ENCODE measurements at places on chromosomes 2 and 18.

- no peak for DNase-seq
Observed at GRCh38 chr2:88959480-88960204, 268.2 kb downstream of the RPIA start.

DNA sequence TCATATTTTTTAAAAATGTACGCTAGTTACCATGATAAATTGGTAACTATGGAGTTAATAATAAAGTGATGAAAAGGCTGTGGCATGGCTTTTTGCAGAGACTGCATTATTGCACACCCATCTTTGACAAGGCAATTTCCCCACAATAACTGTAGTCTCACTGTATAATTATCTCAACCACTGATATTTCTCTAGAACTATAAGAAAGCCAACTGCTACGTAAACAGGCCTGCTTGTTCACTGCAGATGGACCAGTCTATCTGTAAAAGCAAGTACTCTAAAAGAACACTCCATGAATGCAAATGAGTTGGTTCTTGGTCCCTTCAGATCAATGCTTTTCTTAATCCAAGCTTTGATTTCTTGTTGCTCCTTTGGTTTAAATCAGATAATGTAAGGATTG is 218.7 kb downstream of the RBM43 start:
- DNase-seq: no peak

- DNase-seq: no peak
Observed at GRCh38 chr2:76157531-76157930, 446.8 kb upstream of the GCFC2 start.

GRCh38 chr18:65988386-65988785 is 237.6 kb downstream of the CDH7 start:
- DNase-seq: no peak

DNA sequence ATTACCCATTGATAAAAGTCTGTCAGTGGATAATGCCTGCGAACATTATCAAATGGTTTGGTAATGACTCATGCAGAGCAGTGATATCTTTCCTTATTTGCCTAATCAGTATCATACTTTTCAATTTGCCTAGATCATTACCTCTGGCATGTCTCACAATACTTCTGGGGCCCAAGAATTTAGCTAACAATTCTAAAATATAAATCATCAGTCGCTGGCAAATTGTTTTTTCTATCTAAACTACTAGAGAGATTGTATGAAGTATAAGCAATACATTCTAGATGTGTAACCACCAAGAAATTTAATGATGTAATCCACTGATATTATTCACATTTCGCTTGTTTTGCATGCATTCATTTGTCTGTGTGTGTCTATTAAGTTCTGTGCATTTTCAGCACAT is 191.2 kb upstream of the CDH19 start:
- no peak for DNase-seq

- DNase-seq: no peak
Observed at GRCh38 chr2:85851253-85852151, 37.3 kb downstream of the ST3GAL5 start.

GRCh38 chr2:235358981-235359471 is 134.8 kb upstream of the AGAP1 start:
- DNase-seq: no peak

Data from stimulated activated CD4-positive, alpha-beta T cell treated with anti-CD3 and anti-CD28 coated beads, Interleukin-1b, Interleukin-23, amount 100 ng/mL, for 1 hour (primary cell).